ENCODE measurements at places on chromosomes 5 and 9.

GRCh38 chr9:121288673-121289025 is 20.7 kb downstream of the GSN start:
- DNase-seq, result no peak

GRCh38 chr5:157072508-157072907 is 13.6 kb upstream of the HAVCR1 start:
- no peak for DNase-seq

DNA sequence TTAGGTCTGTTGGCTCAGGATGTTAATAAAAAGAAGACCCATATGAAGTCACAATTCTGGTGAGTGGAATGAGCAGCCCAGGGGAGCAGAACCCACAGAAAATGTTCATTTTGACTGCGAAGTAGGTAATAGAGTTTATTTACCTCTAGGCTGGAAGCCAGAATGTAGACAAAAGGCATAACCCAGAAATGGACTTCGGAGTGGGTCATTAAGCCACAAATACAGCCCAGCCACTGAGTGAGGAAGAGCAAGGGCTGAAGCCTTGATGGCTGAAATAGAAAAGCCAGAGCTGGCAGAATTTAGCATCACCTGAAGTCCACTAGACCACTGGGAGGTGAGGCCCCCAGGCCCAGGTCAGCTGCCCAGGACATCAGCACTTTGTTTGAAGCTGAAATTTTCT is 168.0 kb downstream of the NXNL2 start:
- no peak for DNase-seq

DNA sequence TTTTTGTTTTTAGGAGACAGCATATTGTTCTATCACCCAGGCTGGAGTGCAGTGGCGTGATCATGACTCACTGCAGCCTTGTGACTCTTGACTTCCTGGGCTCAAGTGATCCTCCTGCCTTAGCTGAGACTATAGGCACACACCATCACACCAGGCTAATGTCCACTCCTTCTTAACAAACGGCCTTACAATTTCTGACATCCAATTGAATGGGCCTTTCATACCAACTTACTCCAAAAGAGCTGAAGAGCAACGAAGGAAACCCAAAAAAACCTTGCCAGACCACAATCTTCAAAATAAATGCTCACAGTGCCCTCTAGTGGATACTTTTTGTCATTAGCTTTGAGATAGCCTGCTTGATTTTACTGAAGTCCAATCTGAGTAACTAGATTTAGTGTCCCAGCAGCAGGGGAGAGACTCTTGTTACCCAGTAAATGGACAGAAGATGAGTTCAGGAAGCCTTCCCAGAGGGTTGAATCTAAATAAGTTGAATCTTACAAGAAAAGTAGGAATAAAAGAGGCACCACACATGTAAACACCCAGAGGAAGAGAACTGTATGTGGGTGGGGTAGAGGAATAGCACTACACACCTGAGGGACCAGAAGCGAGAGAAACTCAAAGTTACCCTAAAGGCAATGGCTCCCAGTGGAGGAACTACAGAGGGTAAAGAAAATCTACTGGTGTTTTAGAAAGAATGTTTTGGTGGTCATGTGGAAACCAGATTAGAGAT is 9.3 kb downstream of the ZNF622 start:
- peak; percentile 41 for DNase-seq

DNA sequence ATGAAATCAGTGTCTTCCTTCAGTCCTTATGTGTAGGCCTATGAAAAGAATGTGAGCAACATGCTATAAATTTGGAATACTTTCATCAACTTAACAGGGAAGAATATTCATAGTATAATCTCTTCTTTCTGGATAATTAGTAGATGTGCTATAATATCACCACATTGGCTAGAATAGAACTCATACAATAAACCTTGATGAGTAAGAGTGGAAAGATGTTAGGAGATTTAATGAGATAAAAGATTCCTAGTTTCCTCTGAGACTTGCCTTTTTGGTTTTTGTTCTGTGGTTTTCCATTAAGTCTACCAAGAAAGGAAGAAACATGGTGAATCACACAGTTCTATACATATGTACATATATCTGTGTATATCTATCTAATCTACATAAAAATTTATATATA is 301.8 kb upstream of the PRR16 start:
- no peak for DNase-seq

- DNase-seq, result peak; percentile 8
Observed at GRCh38 chr5:94544031-94544650, 74.3 kb downstream of the KIAA0825 start.

DNA sequence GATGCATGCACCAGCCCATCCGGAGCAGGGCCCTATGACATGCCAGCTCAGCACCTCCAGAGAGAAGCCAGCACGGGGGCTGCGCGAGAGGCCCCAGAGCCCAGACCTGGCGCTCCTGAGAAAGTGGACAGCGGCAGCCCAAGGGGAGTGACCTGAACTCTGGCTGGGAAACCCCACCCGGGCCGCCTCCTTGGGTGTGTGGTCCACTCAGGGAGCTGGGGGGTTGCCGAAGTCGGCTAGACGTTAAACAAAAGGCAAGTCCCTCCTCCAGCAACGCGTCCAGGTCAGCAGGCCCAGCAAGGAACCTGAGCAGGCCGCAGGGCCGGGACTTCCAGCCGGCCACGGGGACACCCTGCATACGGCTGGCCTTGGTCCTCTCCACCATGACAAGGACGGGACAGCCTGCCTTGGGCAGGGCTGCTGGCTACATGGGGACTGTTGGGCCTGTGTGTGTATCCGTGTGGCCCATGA is 35.7 kb downstream of the NACC2 start:
- no peak for DNase-seq

- DNase-seq, result no peak
Observed at GRCh38 chr9:15243081-15243480, 63.9 kb downstream of the TTC39B start.

DNA sequence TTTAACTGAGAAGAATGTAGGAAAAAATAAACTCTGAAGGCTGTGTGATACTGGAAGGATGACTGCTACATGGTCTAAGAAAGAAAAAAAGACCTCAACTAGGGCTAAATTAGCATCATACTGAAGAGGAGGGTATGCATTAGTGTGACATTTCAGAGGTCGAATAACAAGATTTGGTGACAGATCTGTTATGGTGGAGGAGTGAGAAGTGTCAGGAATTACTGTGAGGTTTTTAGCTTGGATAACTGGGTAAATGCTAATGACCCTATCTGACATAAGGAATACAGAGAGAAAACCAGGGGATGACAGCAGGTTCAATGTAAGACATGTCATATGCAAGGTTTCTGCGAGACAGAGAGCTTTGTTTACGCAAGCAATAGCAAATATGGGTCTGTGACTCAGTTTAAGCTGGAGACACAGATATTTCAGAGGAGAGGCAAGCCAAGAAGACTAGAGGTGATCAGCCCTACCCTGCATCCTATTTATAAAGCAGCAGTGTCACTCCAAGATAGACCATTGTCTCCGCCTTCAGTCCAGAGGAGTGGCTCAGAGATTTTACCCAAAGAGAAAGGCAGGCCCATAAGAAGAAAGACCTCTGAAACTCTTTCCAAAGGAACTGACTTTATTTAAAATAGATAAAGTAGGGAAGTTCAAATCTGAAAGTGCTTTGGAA is 44.3 kb downstream of the FBN2 start:
- no peak for DNase-seq

- DNase-seq, result no peak
Observed at GRCh38 chr5:138418444-138418843, 20.4 kb upstream of the REEP2 start.

GRCh38 chr9:94101162-94101853 is 17.0 kb downstream of the PTPDC1 start:
- DNase-seq, result no peak

GRCh38 chr5:102531506-102531905 is 32.7 kb upstream of the SLCO6A1 start:
- DNase-seq, result no peak

DNA sequence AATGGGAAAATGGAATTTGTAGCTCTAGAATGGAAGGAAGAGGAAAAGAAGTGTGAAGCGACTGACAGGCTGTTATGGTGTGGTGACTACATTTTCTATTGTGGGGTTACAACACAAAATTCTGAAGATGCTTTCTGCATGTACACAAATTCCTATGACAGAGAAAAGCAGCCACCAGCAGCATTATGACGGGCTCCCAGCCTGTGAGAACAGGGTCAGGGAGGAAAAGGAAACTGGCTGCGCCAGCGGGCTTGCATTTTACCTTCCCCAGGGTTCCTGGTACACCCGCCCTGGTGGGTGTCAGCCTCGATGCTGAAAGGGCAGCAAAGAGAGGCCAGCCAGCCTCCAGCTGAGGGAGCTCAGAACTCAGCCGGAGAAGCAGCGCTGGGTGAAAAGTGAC is 41.0 kb downstream of the DDX31 start:
- DNase-seq, result no peak

DNA sequence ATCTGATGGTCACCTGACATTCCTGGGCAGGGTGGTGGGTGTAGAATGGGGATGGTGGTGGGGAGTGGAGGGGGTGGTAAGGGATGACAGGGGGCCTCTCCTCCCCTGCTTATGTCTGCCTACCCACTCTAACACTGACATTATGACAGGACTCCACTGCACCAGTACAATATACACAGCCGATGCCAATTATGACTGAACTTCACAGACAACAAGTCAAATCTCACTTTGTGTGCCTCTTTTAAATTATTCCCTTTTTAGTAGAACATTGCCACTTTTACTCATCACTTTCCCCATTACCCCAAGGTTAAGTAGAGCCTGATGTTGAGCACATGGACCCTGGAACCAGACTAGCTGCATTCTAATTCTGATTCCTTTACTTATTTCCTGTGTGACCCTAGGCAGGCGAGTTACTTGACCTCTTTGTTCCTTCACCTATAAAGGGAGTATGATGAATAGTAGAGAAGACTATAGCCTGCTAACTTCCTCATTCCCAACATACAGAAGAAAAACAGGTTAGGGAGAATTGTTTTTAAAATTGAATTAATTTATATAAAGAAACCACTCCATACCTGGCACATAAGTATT is 464.7 kb downstream of the DMRT2 start:
- DNase-seq, result no peak

DNA sequence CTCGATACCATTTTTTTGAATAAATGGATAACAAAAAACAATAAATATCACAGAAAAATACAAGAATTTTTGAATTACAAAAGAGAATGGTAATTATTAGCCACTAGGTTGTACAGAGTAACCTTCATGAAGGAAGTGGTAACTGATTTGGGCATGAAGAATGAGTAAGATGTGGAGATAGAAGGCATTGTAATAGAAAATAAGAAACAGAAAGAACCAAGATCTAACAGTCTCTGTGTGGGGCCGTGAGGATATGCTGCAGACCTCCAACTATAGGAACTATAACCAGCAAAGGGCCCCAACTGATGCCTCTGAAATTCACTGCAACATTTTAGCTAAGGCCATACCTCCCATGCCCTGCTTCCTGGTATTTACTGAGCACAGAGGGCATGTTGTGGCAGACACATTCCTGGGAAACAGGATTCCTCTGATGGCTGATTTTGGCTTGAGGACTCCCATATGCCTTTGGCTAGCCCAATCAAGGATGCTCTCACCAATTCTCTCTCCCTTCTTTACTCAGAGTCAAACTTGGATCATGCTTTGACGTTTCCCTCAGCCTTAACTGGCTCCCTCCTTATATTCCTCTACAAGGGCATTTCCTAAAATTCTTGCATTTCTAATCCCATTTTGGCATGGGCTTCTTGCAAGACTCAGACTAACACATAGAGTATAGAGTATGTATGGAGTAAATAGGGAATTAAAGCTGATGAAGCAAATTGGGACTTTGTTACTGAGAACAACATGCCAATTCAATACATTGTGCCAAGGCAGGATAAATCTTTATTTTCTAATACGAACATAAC is 208.9 kb downstream of the PDE4D start:
- DNase-seq, result no peak

GRCh38 chr9:34177593-34178435 is 1.0 kb upstream of the UBAP1 start:
- no peak for DNase-seq

DNA sequence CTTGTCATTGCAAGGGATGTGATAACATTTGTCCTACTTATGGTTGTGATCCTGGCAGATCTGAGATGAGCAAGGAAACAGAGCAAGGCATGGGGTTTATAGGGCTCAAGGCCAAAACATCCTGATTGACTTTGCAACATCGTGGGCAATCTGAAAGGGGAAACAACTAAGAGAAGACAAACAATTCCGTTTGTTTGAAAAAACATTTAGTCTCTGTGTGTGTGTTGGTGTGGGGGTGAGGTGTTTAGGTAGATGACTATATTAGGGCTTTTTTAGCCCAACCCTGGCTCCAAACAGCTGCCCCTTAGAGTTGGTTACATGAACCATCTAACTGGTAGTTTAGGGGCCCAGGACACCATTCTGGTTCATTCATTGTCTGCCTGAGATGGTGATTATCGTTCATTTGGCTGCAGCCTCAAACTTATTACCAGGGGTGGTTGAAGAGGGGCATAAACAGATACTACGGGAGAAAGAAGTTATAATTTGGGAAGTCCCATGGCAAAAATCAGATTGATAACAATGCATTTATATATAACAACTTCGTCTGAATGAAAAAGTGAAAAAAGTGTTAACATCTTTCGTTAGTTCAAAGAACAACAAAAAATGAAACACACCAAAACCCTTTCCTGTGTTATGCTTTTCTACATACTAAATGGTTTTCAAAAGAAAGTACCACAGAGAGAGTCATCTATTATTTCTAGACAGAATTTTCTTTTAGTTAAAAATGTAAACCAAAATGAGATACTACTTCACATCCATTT is 5.7 kb downstream of the FYB1 start:
- no peak for DNase-seq

- no peak for DNase-seq
Observed at GRCh38 chr5:75460942-75461610, 50.4 kb downstream of the CERT1 start.

GRCh38 chr5:53406630-53407316 is 73.7 kb upstream of the FST start:
- no peak for DNase-seq

GRCh38 chr9:128556276-128556675 is 3.9 kb downstream of the SPTAN1 start:
- DNase-seq, result no peak

DNA sequence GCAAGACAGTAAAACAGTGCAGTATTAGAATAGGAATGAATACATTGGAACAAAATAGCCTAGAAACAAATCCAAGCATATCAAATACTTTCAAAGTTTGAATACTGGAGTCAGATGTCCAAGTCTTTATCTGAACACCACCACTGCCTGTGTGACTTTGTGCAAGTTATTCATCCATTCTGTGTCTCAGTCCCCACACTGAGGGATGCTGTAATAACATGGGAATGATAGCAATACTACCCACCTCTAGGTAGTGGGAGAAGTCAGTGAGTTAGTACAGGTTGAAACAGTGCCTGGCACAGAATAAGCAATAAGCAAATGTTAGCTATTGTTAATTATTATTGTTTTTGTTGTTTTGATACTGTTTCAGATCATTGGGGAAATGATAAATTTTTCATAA is 130.9 kb downstream of the SUSD1 start:
- DNase-seq, result no peak

DNA sequence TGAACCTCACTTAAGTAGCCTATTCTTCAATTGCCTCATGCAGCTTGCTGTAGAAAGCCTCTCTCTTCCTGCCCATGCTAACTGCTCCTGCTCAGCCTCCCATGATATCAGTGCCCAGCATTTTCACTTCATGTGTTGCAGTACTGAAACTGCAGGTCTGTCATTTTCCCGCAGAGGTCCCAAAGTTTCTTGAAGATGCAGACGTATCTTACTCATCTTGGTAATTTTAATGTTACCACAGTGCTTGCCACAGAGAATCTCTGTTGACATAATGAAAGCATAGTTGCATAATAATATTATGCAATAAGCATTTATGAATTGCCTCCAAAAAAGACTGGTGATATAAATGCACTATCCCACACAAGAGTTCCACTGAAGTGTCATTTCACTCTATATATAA is 561.1 kb upstream of the DAP start:
- DNase-seq, result no peak

GRCh38 chr5:136061630-136062365 is 33.0 kb downstream of the TGFBI start:
- no peak for DNase-seq
